Lower lobe of right lung (tissue), 2 donors: ENCODE measurements at places on chromosomes 6 and 20. TPM values are rescaled to one million over a fixed set of nuclear protein-coding genes. Genes with fewer than 3 reads are reported as not detected.

Gene PHIP
- total RNA-seq = 35.6 TPM

DNA sequence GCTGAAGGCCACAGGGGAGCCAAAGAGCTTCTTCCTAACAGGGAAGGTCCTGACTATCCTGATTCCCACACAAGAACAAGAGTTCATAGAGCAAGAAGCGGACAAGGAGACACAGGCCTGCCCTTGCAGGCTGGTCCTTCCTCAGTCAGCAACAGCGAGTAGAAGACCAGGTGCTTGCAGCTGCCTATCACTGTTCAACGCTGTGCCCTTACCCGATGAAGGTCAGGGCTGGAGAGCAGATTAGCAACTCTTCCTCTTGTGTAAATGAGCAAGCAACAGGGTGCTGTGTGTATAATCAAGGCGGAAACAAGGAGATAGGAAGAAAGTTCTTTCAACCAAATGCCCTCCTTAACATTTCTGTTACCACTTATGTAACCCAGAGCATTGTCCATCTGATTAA, 115.3 kb upstream of the SPACA1 start:
- DNase-seq = no peak
- H3K4me1 ChIP-seq = no peaks in the 10 kb centered on the region
- no peak overlapping the region for H3K27ac ChIP-seq
- no peaks in the 10 kb centered on the region for H3K36me3 ChIP-seq
- no peak overlapping the region for H3K4me3 ChIP-seq
- H3K27me3 ChIP-seq = no peaks in the 10 kb centered on the region

GRCh38 chr6:11496152-11497060, 41.1 kb upstream of the TMEM170B start:
- peaks cover 23% of the 10 kb centered on the region for H3K4me1 ChIP-seq
- H3K27ac ChIP-seq = peak overlapping the region; percentile 59
- no peak for DNase-seq
- H3K27me3 ChIP-seq = no peaks in the 10 kb centered on the region

DNA sequence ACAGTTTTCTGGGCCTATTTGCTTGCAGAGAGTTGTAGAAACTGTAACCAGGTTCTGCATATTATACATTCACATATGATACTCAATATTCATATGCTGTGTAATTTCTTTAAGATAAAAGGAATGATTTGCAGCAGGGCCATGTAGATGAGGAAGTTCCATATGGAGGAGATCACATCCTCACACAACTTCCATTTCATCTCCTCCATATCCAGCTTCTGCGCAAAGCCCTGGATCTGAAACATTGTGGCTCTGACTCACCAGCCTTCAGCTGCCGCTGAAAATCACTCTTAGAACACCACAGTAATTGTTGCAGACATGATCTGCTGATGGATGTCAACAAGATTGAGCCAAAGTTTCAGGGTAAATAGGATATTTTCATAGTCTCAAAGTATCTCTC, 57.7 kb downstream of the PXDC1 start:
- H3K27ac ChIP-seq = no peak overlapping the region
- H3K4me1 ChIP-seq = no peaks in the 10 kb centered on the region
- H3K4me3 ChIP-seq = no peak overlapping the region
